Activated T-helper 1 cell treated with Interleukin-2 at 50 U/mL for 16 hours (primary cell): ENCODE measurements at places on chromosomes 3 and 15.

DNA sequence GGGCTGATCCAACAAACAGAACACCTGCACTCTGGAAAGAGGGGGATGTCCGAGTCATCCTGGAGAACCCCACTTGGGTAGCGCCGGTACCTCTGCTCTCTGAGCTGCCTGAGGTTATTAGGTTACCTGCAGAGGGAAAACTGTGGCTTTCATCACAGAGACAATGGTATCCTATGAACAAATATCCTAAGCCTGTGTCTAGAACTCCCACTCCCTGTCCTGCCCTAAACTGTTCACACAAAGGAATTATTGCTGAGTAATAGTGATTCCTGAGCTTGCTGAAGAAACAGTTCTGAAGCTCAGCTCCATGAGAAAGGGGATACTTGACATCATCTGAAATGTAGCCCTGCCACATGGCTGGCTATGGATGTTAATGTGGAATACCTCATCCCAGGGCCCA lies 31.9 kb upstream of the WNT5A start:
- no peak for DNase-seq

- DNase-seq, result peak; percentile 27
These were observed 678 bp downstream of the DOCK3 start for GRCh38 chr3:50675179-50676030.

DNA sequence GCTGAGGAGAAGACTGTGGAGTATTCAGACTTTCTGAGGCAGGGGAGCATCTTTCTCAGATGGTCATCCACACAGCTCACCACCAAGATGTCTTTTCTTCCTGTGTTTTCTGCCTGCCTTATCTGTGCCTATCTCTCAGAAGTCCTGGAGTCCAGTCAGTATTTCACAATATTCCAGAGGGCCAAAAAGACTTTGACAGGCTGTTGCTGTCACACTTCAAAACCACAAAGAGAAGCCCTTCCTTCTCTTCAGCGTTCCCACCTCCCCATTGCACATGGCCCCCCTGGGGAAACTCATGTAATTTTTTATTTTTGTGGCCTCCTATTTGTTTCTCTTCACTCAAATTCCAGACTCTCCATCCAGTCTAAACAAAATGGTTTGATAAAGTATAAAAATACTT lies 585.2 kb downstream of the EPHA3 start:
- DNase-seq, result no peak

DNA sequence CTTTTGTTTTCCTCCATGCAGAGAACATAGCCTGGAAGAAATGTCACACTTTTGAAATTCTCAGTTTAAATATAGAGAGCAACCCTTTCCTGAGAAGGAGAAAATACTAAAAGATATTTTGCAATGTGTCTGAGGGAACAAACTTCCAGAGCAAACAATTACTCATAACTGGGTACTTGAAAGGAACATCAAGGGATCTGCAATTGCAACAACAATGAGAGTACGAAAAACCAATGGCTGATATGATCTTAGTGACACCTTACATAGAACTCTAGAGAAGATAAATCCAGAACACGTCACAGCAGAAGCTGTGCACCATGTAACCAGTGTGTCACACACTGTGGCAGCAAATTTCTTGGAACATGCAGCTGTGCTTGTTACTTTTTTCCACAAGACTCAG lies 14.6 kb upstream of the ARPP21 start:
- DNase-seq, result no peak

GRCh38 chr3:118425272-118425837 lies 609.3 kb downstream of the IGSF11 start:
- no peak for DNase-seq

DNA sequence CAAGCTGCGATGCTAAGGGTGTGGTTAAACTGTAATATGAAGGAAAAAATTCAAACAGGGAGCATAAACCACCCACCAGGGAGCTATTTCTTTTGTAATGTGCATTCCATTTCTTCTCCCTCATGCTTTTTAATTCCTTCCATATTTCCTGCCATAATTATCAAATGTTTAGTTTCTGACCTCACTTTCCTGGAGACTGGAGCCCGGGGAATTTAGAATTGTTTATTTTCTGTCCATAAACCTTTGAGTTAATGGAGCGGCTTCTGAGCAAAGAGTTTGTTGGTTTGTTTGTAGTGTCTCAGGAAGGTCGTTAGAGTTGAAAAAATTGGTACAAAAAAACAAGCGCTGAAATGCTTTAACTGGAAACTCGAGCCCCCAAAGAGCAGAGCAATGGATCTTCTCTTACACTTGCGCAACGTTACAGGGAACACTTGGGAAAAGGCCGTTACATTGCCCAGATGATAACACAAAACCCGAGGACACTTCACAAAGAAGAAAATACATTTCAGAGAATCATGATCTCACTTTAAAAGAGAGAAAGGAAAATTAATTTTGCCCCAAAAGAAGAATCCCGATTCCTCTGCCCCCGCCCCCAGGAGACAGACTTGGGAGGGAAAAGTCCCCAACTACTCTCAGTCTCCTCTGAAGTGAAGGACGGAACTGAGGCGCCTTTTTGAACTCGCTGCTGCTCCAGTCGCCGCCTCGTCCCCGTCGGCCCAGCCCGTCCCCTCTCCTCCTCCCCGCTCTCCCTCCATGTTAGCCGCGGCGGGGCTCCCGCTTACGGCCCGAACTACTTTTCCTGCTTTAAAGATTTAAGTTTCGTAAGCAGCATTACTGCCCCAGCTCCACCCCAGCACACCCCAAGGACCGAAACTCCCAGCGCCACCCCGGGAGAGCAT lies 842 bp downstream of the FSTL1 start:
- no peak for DNase-seq

DNA sequence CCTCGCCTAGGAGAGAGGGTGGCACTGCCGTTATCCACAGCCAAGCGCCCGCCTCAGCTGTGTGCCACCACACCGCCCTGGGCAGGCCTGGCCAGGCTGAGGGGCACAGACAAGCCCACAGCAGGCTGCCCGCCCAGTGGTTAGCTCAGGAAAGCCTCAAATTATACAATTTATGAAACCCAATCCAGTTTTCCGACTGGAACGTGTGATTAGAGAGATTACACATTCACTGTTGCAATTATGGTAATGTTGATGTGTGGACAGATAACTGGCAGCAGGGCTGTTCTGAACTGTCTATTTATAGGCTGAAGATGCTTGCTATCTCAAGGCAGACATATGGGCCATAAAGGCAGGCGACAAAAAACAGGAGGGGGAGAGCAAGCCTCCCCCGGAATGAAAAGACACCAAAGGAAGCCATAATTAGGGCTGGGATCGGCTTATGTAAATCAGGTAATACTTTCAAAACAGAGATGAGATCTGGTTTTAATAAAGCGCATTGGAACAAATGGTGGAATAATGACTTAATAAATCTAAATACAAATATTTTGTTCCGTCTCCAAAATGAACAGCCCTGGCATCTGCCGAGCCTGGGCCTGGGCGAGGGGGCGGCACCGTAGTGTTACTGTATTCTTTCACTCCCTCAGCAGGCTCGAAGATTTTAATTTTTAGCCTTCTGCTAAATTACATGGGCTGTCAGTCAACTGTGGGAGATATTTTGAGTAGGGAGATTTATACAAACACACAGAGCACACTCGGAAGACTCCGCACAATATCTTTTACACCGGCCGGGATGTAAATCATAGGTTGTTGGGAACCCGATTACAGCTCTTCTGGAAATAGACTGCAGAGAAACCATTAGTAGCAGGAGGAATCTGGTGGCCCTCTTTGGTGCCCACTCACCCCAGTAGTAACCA lies 103.1 kb upstream of the TLE3 start:
- no peak for DNase-seq

GRCh38 chr15:67097930-67098740 lies 32.7 kb downstream of the SMAD3 start:
- DNase-seq, result no peak

GRCh38 chr15:83284559-83285283 lies at the start of gene BNC1:
Gene BNC1, minus strand, starts transcription at chr15:83284664. Its CDS starts 36 bp downstream, at chr15:83284628.
- no peak for DNase-seq

GRCh38 chr15:57048930-57049549 lies 130.6 kb downstream of the TCF12 start:
- no peak for DNase-seq

- no peak for DNase-seq
These were observed 114.7 kb upstream of the ALDH1A3 start for GRCh38 chr15:100764778-100765466.

- no peak for DNase-seq
These were observed 328.1 kb upstream of the ATP10A start for GRCh38 chr15:26191193-26191592.

DNA sequence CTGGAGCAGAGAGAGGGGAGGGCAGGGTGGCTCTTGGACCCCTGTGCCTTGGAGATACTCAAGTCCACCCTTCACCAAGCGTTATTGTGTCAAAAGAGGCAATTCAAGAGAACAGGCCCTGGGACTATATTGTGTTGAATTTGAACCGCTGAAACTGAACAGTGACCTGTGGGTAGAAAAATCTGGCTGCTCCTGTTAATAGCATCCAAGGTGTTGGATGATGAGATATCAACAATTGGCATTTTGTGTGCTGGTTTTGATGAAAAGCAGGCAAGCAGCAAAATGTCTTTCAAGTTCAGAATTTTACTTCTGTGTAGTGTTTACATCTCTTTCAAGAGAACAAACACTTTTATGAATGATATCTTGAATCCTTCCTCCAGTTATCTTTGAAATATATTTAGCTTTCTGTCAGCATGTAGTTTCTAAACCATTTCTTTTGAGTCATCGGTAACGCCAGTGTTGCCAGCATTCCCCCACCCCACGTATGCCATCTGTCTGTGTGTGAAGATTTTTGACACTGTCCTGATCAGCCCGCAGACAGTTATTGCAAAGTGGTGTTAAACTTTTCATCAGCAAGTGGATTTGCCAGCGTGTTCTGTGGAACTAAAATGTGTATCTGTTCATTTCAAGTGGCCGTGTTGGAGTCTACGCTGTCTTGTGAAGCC lies 34.8 kb downstream of the PDHB start:
- no peak for DNase-seq

DNA sequence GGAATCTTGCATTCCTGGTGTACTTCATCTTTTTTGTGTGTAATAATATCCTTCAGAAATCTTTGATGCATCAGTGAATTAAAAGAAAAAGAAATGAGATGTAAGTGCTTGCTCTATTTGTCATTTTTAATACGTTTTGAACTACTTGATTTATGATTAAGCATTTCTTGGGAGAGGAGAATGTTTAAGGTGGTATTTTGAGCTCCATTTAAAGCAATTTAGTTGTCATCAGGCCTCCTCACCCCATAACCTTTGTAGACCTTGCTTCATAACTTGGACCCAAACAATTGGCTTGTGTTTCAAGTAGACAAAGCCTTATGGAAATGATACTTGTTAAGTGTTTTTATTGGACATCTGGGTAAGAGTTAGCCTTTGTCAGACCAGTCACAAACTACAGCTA lies 87.1 kb upstream of the VEPH1 start:
- no peak for DNase-seq

- no peak for DNase-seq
These were observed 226.9 kb downstream of the MFSD1 start for GRCh38 chr3:159028706-159029105.

- DNase-seq, result no peak
These were observed 289.7 kb upstream of the TPRG1 start for GRCh38 chr3:188881954-188882641.

DNA sequence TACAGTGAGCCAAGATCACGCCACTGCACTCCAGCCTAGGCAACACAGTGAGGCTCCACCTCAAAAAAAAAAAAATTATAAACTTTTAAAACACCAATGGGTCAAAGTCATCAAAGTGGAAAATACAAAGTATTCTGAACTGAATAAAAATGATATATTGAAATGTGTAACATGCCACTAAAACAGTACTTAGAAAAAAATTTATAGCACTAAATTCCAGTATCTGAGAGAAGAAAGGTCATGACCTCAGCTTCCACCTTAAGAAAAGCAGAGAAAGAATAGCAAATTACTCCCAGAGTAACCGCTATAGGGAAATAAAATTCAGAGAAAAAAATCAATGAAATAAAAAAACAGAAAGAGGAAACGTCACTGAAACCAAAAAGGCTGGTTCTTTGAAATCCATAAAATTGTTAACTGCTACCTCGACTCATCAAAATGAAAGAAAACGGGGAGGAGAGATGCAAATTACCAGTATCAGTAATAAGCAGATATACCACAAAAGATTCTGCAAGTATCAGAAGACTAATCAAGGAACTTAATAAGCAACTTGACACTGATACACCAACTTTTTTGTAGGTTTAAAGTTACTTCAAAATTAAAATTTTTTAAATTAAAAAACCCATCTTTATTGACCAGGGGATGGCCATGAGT lies 20.8 kb downstream of the ATP13A3 start:
- no peak for DNase-seq

DNA sequence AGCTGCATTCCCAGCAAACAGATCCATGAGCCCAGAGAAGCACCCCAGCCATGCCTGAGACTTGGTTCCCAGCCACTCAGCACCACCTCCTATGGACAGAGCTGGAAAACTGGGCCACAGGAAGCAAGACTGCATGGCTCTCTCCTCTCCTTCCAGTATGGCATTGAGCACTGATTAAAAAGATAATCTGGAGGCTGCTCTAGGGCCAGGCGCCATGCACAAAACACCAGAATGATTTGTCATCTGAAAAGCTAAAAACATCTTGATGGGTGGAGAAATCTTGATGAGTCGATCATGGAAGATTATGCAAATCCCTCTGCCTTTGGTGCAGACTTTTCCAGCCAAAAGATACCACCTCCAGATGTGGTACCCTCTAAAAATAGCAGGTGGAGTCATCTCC lies 62.7 kb upstream of the MRPS22 start:
- no peak for DNase-seq

- DNase-seq, result no peak
These were observed 63.2 kb upstream of the HES1 start for GRCh38 chr3:194072691-194073279.

GRCh38 chr15:52568601-52569585 lies at the start of gene ARPP19:
Gene ARPP19, minus strand, starts transcription at chr15:52569030. Its CDS starts 138 bp downstream, at chr15:52568892.
- DNase-seq, result peak; percentile 64

DNA sequence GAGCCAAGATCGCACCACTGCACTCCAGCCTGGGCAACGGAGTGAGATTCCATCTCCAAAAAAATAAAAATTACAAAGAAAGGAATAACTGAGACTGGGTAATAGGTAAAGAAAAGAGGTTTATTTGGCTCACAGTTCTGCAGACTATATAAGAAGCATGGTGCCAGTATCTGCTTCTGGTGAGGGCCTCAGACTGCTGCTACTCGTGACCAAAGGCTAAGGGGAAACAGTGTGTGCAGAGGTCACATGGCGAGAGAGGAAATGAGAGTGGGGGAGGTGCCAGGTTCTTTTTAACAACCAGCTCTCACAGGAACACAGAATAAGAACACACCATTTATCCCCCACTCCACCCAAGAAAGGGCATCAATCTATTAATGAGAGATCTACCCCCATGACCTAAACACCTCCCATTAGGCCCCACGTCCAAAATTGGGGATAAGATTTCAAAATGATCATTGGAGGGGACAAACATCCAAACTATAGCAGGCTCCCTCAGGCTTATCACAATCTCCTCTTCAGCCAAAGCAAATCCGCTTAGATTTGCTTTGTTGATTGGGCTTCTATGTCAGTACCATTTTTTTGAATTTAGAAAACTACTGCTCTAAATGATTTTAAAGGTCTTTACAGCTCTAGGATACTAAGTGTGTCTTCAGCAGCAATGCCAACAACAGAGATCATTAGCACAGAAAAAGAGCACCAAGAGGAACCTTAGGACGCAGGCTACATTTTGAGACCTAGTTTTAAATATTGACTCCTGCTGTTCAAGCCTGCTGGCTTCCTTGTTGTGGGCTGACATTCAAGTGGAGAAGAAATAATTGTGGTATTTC lies 84.2 kb upstream of the TBL1XR1 start:
- DNase-seq, result no peak

- no peak for DNase-seq
These were observed 136.9 kb upstream of the SLC2A2 start for GRCh38 chr3:171163101-171164066.
